Activated CD4-positive, alpha-beta memory T cell treated with anti-CD3 and anti-CD28 coated beads, Interleukin-2, amount 10 ng/mL, durations not matched to agents 7 days and 5 days (primary cell): ENCODE measurements at places on chromosomes 11 and 22.
A peak's percentile ranks its signal among the peaks of the same experiment; 100 is the strongest.

DNA sequence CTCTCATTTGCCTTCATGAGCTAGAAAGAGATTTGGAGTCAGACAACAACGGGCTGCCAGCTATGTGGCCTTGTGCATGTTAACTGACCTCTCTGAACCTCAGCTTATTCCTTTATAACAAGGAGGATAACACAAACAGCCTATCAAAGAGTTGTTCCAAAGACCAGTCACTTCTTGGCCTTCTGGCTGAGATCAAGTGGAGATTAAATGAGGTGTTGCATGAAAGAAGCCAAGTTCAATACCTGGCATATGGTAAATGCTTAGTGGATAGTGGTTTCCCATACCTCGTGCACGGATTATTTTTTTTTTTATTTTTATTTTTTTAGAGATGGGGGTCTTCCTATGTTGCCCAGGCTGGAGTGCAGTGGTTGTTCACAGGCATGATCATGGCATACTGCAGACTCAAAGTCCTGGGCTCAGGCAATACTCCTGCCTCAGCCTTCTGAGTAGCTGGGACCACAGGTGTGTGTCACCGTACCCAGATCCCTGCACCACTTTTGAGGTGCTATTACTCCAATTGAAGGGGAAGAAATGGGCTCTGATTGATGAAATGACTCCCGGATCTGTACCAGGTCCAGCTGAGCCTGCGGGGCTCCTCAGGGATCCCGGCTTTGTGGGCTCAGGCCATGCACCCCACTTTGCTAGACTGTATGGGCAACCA is 4.9 kb downstream of the LGALS1 start:
- peaks cover 32% of the 10 kb centered on the region for H3K4me1 ChIP-seq
- DNase-seq = no peak
- H3K36me3 ChIP-seq = peaks cover 32% of the 10 kb centered on the region
- peak overlapping the region; percentile 79 for H3K27ac ChIP-seq
- no peaks in the 10 kb centered on the region for H3K27me3 ChIP-seq

GRCh38 chr11:62500650-62501030 is 46.0 kb downstream of the AHNAK start:
- no peak for DNase-seq
- H3K27ac ChIP-seq = no peak overlapping the region
- no peak overlapping the region for H3K4me3 ChIP-seq
- no peaks in the 10 kb centered on the region for H3K36me3 ChIP-seq
- peaks cover 7% of the 10 kb centered on the region for H3K27me3 ChIP-seq
- peaks cover 19% of the 10 kb centered on the region for H3K4me1 ChIP-seq

- H3K4me3 ChIP-seq = no peak overlapping the region
- no peak for DNase-seq
- H3K27ac ChIP-seq = no peak overlapping the region
- H3K27me3 ChIP-seq = no peaks in the 10 kb centered on the region
- no peaks in the 10 kb centered on the region for H3K36me3 ChIP-seq
Observed at GRCh38 chr11:84882056-84882455, 745.1 kb downstream of the DLG2 start.

DNA sequence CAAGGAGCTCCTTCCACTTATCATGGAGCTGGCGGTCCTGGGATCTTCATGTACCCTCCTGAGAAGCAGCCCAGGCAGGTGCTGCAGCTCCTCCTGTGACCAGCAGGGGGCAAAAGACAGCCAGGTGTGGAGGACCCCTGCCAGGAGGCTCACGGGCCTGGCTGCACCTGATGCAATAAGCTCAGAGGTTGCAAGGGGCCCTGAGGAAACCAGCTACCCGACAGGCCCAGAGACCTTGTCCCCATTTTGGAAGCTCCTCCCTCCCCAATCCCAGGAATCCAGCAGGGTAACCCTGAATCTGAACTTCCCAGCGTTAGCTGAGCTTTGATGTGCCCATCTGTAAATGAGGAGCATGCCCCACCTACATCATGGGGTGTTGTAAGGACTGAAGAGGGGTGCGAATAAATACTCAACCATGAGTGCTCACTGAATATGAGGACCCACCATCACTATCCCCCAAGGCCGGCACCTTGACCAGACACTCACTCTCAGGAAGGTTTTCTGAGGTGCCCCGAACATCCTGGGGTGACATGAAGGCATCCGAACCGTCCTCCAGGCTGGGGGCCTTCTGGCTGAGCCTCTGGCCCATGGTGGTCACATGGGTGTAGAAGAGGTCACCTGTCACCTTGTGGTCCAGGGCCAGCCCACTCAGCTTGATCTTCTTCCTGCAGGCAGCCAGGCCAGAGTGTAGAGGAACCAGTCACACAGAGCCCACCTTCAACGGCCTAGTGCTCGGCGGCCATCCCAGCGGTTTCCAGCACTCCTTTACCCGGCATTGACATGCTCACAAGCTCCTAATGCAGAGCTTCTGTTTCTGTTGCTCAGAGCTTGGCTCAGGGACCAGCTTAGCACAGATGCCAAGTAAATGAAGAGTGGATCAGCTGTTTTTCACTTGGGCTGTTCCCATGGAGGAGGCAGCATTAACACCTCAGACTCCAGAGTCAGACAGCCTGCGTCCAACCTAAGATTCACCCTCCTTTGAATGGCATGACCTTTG is 21.7 kb downstream of the SLC43A1 start:
- H3K36me3 ChIP-seq = peaks cover 24% of the 10 kb centered on the region
- peaks cover 12% of the 10 kb centered on the region for H3K4me1 ChIP-seq
- H3K4me3 ChIP-seq = no peak overlapping the region
- DNase-seq = peak; percentile 76
- peak overlapping the region; percentile 73 for H3K27ac ChIP-seq

DNA sequence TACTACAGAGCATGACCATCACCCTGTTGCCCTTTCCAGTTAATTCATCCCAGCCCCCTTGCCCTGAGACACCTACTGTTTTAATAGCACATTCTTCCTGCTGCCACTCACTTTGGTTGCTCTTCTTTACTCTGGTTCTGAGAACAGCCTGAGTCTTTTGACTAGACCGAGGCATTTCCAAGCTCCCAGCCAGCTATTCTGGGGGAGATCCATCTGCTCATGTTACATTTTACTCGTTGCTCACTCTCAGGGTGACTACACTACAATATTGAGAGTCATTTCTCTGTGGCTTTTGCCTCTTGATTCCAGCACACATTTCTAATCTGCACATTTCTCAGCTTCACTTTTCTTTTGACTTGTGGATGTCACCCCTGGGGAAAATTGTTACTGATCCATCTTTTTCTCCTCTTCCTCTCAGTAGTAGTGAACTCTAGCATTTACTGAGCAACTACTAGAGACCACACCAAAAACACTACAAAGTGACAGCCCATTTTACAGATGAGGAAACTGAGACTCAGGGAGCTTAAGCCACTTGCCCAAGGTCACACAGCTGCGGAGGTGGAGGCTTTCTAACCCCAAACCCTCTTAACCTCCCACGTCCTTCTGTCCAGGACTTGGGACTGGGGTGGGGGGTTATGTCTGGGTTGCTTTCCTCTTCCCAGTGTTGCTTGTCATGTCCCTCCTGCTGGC is 117.8 kb downstream of the C11orf91 start:
- no peaks in the 10 kb centered on the region for H3K4me1 ChIP-seq
- H3K27me3 ChIP-seq = peaks cover 15% of the 10 kb centered on the region
- no peak overlapping the region for H3K4me3 ChIP-seq

GRCh38 chr11:104968856-104969776 is 742 bp upstream of the CASP4 start:
- peaks cover 32% of the 10 kb centered on the region for H3K4me1 ChIP-seq
- peak overlapping the region; percentile 88 for H3K4me3 ChIP-seq
- no peak for DNase-seq
- H3K27ac ChIP-seq = peak overlapping the region; percentile 87
- peaks cover 50% of the 10 kb centered on the region for H3K36me3 ChIP-seq

- no peaks in the 10 kb centered on the region for H3K4me1 ChIP-seq
- no peak overlapping the region for H3K4me3 ChIP-seq
- no peaks in the 10 kb centered on the region for H3K36me3 ChIP-seq
- DNase-seq = no peak
- H3K27ac ChIP-seq = no peak overlapping the region
Observed at GRCh38 chr11:70906101-70906500, 346.3 kb downstream of the SHANK2 start.

- no peaks in the 10 kb centered on the region for H3K4me1 ChIP-seq
- H3K36me3 ChIP-seq = no peaks in the 10 kb centered on the region
- DNase-seq = no peak
- no peaks in the 10 kb centered on the region for H3K27me3 ChIP-seq
Observed at GRCh38 chr11:38060920-38061319, 1462.9 kb upstream of the RAG2 start.

DNA sequence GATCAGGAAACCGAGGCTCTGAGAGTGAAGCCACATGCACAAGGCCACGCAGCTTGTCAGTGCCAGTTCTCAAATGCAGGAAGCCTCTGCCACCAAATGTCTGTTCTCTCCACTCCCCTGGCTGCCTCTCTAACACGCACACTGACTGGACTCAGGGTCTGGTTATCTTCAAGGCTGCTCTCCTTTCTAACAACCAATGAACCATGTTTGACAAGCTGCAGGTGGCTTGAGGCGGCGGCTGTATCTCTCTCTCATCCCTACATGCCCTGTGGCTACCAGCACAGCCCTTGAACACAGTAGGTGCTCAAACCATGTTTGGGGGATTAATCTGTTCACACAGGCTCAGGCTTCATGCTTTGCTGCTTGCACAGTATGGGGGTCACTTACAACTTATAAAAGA is 23.7 kb downstream of the MFNG start:
- H3K27me3 ChIP-seq = no peaks in the 10 kb centered on the region
- peaks cover 12% of the 10 kb centered on the region for H3K4me1 ChIP-seq
- no peak overlapping the region for H3K4me3 ChIP-seq
- peaks cover 24% of the 10 kb centered on the region for H3K36me3 ChIP-seq
- no peak for DNase-seq

GRCh38 chr11:78110830-78111229 is 28.6 kb downstream of the ALG8 start:
- peaks cover 36% of the 10 kb centered on the region for H3K36me3 ChIP-seq
- no peaks in the 10 kb centered on the region for H3K27me3 ChIP-seq
- no peaks in the 10 kb centered on the region for H3K4me1 ChIP-seq
- no peak overlapping the region for H3K27ac ChIP-seq

DNA sequence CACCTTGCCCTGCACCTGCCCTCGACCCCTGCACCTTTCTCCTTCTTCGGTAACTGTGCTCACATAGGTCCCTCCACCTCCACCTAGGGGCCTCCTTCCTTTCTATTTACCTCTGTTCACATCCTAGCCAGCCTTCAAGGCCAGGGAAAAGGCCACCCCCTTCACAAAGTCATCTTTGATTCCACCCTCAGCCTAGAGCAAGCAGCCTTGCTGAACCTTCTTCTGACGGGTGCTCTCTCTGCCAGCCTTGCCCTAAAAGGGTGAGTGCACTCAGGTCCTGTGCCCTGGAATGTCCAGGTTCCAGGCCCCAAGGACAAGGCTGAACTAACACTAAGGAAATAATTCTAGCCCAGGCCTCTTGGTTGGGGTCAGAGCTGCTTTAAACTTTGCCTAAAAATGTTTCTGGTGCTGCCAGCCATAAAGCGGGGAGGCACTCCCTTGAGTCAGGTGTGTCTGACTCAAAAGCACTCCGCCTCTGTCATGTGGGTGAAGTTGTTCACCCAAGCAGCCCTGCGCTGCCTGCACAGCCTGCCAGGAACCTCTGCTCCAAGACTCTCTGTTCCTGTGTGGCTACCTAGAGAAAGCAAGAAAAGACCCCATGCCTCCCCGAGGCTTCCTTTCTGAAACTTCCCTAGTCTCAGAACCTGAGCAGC is 9.2 kb upstream of the FAM83F start:
- H3K36me3 ChIP-seq = no peaks in the 10 kb centered on the region
- no peak overlapping the region for H3K27ac ChIP-seq
- no peak overlapping the region for H3K4me3 ChIP-seq
- peaks cover 14% of the 10 kb centered on the region for H3K27me3 ChIP-seq
- peaks cover 10% of the 10 kb centered on the region for H3K4me1 ChIP-seq

GRCh38 chr11:112221274-112221835 is 4.9 kb upstream of the PTS start:
- H3K27ac ChIP-seq = no peak overlapping the region
- H3K36me3 ChIP-seq = no peaks in the 10 kb centered on the region
- no peaks in the 10 kb centered on the region for H3K27me3 ChIP-seq
- no peak overlapping the region for H3K4me3 ChIP-seq
- peaks cover 12% of the 10 kb centered on the region for H3K4me1 ChIP-seq

- no peak for DNase-seq
- H3K36me3 ChIP-seq = no peaks in the 10 kb centered on the region
- no peak overlapping the region for H3K4me3 ChIP-seq
- no peak overlapping the region for H3K27ac ChIP-seq
- peaks cover 15% of the 10 kb centered on the region for H3K4me1 ChIP-seq
Observed at GRCh38 chr22:44489026-44489425, 9.0 kb downstream of the RTL6 start.

- H3K36me3 ChIP-seq = no peaks in the 10 kb centered on the region
- no peak overlapping the region for H3K27ac ChIP-seq
- no peak overlapping the region for H3K4me3 ChIP-seq
- peaks cover 4% of the 10 kb centered on the region for H3K27me3 ChIP-seq
- no peak for DNase-seq
Observed at GRCh38 chr11:86745571-86745970, 54.8 kb upstream of the PRSS23 start.

DNA sequence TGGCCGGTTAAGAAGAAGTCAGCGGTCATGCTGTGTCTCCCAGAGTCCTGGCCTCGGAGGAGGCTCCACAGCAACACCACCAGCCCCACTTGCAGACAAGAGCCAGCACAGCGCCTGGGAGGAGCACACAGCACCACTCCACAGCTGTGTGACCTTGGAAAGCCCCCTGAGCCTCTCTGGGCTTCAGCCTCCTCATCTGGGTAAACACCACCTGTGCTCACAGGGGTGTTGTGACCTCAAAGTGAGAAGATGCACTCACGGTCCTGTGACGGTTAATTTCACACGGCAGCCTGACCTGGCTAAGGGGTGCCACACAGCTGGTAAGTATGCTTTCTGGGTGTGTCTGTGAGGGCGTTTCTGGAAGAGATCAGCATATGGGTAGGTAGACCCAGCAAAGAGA is 54.7 kb downstream of the PHF21B start:
- no peak for DNase-seq
- H3K4me1 ChIP-seq = no peaks in the 10 kb centered on the region
- no peak overlapping the region for H3K27ac ChIP-seq
- no peak overlapping the region for H3K4me3 ChIP-seq
- H3K27me3 ChIP-seq = peaks cover 4% of the 10 kb centered on the region

- DNase-seq = peak; percentile 34
- peak overlapping the region; percentile 87 for H3K27ac ChIP-seq
- no peaks in the 10 kb centered on the region for H3K27me3 ChIP-seq
Observed at GRCh38 chr11:6377902-6378639, 12.2 kb upstream of the SMPD1 start.

DNA sequence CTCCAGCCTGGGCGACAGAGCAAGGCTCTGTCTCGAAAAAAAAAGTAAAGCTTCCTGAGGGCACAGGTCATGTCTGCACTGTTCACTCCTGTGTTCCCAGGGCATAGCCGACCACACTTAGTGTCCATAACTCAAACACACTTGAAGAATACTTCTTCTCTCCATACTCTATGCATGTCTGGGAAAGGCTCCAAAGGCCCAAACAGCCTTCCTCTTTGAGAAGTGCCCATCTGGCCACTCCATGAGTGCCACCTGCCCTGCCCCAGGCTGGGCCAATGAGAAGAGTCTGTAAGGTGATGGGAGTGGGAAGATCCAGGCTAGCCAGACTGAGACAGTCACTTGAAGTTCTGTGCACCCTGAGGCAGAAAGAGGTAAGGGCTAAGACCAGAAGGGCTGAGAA is 24.7 kb downstream of the DGCR2 start:
- H3K4me1 ChIP-seq = no peaks in the 10 kb centered on the region
- peaks cover 8% of the 10 kb centered on the region for H3K36me3 ChIP-seq
- DNase-seq = no peak
- no peaks in the 10 kb centered on the region for H3K27me3 ChIP-seq
- H3K27ac ChIP-seq = no peak overlapping the region
